ENCODE measurements at places on chromosomes 6 and 20.

DNA sequence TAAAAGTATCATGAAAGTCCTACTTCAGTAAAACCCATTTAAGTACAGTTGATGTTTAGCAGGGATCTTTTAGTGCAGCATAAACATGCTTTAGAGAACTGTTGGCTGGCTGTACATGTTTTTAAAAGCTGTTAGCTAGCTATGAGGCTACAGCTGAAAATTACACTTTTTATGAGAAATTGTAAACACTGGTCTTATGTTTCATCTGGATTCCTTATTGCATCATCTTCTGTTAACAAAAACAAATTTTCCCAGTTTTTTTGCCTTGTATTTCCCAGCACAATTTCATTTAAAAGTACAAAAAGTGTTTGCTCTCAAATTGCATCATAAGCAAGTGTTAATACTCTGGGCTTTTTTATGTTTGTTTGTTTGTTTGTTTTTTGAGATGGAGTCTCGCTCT lies 18.3 kb upstream of the HLA-E start:
- DNase-seq, result no peak
- no peak overlapping the region for H3K27ac ChIP-seq
- H3K36me3 ChIP-seq, result no peaks in the 10 kb centered on the region
- no peak overlapping the region for H3K4me3 ChIP-seq
- H3K4me1 ChIP-seq, result no peaks in the 10 kb centered on the region
- no peaks in the 10 kb centered on the region for H3K27me3 ChIP-seq

DNA sequence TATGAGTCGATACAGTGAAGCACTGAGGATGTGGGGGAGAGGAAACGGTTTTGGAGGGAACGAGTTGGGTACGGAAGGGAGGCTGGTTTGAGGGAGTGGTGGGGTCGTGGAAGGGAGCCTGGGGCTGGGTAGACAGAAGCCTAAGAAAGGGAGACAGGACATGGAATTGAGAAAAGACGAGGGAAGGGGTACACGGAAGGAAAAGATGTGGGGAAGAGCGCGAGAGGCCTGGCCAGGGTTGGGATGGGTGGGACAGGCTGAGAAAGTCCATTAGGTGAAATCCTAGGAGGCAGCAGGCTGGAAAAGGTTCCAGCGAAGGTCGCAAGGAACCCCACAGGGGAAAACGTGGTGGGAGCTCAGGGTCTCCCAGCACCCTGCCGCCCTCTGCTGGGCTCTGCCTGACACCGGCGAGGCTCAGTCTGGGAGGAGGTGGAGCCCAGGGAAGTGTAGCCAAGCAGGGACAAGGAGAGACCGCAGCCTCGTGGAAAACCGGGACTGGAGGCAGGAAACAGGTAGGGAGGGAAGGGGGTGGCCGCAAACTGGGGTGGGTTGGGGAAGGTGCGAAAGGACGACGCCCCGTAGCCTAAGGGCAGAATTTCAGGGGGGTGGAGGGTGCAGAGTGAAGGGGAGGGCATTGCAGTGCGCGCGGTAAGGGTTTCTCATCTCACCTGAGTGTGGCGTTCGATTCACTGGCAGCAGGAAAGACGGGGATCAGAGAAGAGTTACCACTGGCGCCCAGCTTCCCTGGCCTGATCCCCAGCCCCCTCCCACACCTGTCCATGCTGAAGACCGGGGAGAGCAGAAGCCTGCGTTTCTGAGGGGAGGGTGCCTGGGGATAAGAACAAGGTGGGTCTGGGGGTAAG lies 4.3 kb downstream of the GABBR1 start:
- H3K4me1 ChIP-seq, result 0 out of 2 replicates have a peak, but pooled peaks cover 5% of the 10 kb centered on the region
- H3K27ac ChIP-seq, result no peak overlapping the region
- no peaks in the 10 kb centered on the region for H3K36me3 ChIP-seq
- DNase-seq, result peak; percentile 76
- peak overlapping the region; percentile 43 for H3K4me3 ChIP-seq

GRCh38 chr6:163319609-163320366 lies 94.7 kb upstream of the QKI start:
- no peak overlapping the region for H3K27ac ChIP-seq
- no peak overlapping the region for H3K4me3 ChIP-seq
- H3K27me3 ChIP-seq, result no peaks in the 10 kb centered on the region
- H3K36me3 ChIP-seq, result no peaks in the 10 kb centered on the region
- H3K4me1 ChIP-seq, result peaks cover 7% of the 10 kb centered on the region
- DNase-seq, result no peak

GRCh38 chr20:4160761-4161305 lies 145.5 kb upstream of the RNF24 start:
- H3K27ac ChIP-seq, result no peak overlapping the region
- H3K4me3 ChIP-seq, result no peak overlapping the region
- no peaks in the 10 kb centered on the region for H3K36me3 ChIP-seq
- DNase-seq, result no peak

DNA sequence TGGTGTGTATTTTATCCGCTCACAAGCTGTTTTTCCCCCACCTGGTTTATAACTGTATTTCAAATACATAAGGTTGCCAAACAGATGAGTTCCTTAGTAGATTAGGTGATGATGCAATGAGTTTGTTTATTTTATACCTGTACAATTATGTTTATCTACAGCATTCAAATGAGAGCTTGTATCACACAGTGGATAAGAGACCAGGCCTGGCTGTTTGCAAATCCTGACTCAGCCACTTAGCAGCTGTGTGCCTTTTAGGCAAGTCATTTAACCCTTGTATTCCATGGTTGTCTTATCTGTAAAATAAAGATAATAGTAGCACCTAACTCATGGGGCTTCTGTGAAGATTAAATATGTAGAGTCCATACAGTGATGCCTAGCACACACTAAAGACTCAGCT lies 143.7 kb downstream of the MOXD1 start:
- no peak for DNase-seq
- H3K4me1 ChIP-seq, result no peaks in the 10 kb centered on the region
- H3K27me3 ChIP-seq, result no peaks in the 10 kb centered on the region
- H3K36me3 ChIP-seq, result no peaks in the 10 kb centered on the region
- no peak overlapping the region for H3K27ac ChIP-seq

DNA sequence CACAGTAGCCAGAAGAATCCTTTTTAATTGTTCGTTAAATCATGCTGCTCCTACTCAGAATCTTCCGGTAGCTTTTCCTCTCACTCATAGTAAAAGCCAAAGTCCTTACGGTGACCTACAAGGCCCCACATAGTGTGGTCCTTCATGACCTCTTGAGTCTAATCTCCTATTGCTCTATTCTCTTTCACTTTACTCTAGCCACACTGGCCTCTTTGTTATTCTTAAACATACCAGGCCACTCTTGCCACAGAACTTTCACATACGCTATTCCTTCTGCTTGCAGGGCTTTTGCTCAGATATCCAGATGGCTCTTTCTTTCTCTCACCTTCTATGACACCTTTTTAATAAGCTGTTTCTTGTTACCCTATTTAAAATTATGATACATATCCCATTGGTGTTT lies 25.7 kb downstream of the ZNF391 start:
- no peak for DNase-seq
- no peaks in the 10 kb centered on the region for H3K27me3 ChIP-seq
- no peak overlapping the region for H3K27ac ChIP-seq
- H3K4me3 ChIP-seq, result no peak overlapping the region

DNA sequence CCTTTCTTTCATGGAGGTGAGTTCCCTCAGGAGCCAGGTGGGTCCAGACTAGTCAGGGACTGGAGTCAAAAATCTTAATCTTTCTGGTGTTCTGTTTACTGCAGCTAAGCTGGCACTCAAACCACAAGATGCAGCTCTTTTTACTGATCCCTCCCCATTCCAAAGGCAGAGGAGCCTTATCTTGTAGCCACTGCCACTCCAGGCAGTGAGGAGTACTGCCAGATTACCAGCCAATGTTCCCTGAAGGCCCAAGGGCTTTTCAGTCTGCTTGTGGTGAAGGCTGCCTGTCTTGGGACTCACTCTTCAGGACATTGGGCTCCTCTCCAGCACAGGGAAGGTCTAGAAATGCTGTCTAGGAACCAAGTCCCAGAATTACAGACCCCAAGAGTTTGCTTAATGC lies 490.4 kb upstream of the ADGRB3 start:
- no peaks in the 10 kb centered on the region for H3K27me3 ChIP-seq
- no peak overlapping the region for H3K27ac ChIP-seq
- H3K4me3 ChIP-seq, result no peak overlapping the region
- H3K36me3 ChIP-seq, result no peaks in the 10 kb centered on the region

GRCh38 chr6:11730641-11731040 lies 48.0 kb downstream of the ADTRP start:
- H3K27me3 ChIP-seq, result no peaks in the 10 kb centered on the region
- H3K4me3 ChIP-seq, result no peak overlapping the region
- peaks cover 14% of the 10 kb centered on the region for H3K4me1 ChIP-seq
- no peak for DNase-seq

- no peaks in the 10 kb centered on the region for H3K27me3 ChIP-seq
- no peaks in the 10 kb centered on the region for H3K36me3 ChIP-seq
- no peak overlapping the region for H3K27ac ChIP-seq
These were observed 27.6 kb downstream of the ZNF292 start for GRCh38 chr6:87182940-87183339.

DNA sequence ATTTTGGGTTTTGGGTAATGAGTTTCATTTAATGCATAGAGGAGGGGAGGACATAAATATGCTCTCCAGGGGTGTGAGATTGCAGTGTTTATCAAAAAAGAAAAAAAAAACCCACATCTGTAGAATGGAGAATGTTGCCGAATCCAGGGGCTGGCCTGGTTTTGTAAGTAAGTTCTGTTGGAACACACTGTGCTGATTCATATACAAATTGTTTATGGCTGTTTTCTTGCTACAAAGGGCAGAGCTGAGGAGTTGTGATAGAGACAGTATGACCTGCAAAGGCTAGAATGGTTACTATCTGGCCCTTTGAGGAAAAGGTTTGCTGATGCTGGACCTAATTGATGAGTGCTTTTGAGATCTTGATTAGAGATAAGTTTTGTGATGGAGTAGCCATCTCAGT lies 30.4 kb downstream of the SCAF8 start:
- DNase-seq, result no peak
- no peak overlapping the region for H3K27ac ChIP-seq
- H3K4me3 ChIP-seq, result no peak overlapping the region
- H3K36me3 ChIP-seq, result no peaks in the 10 kb centered on the region
- no peaks in the 10 kb centered on the region for H3K27me3 ChIP-seq

- peak overlapping the region; percentile 79 for H3K27ac ChIP-seq
- no peaks in the 10 kb centered on the region for H3K27me3 ChIP-seq
- H3K36me3 ChIP-seq, result no peaks in the 10 kb centered on the region
- peak; percentile 80 for DNase-seq
- H3K4me1 ChIP-seq, result peaks cover 48% of the 10 kb centered on the region
These were observed 593.4 kb upstream of the JAG1 start for GRCh38 chr20:11267131-11267761.
